GM13976 (cell line): ENCODE measurements at places on chromosomes 13 and 19.

DNA sequence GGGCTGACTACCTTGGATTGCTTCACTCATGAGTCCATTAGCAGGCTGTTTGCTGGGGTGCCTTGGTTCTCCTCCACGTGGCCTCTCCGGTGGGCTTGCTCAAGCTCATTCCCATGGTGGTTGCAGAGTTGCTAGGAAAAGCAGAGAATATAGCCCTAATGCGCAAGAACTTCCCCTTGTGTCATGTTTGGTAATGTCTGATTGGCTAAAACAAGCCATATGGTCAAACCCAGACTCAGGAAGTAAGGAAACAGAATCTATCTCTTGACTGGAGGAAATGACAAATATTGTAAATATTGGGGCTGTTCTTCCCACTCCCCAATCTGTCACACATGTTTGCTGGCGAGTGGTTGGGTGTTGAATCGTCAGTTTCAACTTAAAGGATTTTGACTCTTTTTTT, 12.1 kb downstream of the NFILZ start:
- DNase-seq: no peak

GRCh38 chr13:73169971-73170370, 111.2 kb downstream of the KLF5 start:
- no peak for DNase-seq

GRCh38 chr13:19089315-19089714, 92.3 kb downstream of the TUBA3C start:
- no peak for DNase-seq

- no peak for DNase-seq
These were observed 33.3 kb upstream of the RANBP3 start for GRCh38 chr19:6011206-6011605.

GRCh38 chr13:37956536-37956935, 87.0 kb upstream of the TRPC4 start:
- DNase-seq: no peak

- DNase-seq: no peak
These were observed 324.4 kb downstream of the NDFIP2 start for GRCh38 chr13:79805317-79805716.

DNA sequence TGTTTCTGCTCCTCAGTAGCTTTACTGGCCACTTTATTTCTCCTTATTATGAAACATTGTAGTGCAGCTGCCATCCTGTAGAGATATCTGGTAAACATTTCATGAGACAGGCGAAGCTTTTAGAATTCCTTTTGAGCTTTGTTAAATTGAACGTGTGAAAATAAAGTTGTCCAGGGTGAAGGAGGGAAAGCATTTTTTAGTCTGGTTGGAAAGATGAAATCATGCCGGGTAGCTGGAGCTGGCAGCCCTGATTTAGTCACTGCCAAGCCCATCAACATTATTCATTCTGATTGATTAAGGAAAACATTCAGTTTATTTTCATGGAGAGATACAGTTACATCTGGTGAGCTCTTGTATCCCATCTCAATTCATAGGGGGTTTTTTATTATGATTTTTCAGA, 326.2 kb upstream of the GPC6 start:
- DNase-seq: no peak

- DNase-seq: no peak
These were observed 83.4 kb upstream of the GPR183 start for GRCh38 chr13:99390601-99391000.

DNA sequence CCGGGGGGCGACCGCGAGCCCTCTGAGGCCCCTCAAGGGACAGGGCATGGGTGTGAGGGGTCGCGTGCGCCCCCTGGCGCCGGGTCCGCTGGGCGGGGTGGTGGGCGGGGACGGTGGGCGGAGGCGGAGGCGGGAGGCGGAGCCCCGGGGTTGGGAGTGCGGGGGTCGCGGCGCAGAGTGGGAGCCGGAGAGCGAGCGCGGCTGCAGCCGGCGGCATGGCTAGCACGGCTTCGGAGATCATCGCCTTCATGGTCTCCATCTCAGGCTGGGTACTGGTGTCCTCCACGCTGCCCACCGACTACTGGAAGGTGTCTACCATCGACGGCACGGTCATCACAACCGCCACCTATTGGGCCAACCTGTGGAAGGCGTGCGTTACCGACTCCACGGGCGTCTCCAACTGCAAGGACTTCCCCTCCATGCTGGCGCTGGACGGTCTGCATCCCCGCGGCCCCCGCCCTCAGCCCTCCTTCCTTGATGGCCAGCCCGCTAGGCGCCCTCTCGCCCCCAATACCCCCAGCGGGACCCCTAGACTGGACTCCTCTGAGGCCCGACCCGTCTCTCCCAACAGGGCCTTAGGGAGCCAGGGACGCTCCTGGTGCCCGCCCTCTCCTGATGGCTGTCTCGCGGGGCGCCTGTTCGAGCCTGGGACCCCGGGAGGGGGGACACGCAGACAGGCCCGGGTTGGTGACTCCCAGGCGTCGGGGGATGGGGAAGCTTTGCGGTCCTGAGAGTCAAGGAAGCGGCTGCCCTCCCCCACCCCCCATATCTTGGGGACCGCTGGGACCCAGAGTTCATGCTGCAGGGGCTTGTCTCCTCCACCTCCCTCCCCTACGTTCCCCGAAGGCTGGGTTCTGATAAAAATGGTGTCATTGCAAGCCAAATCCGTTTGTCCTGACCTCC, at the start of gene CLDN10:
Gene CLDN10, plus strand, starts transcription at position 182 of the 903 bp plus-strand sequence. Its CDS starts 34 bp downstream, at position 216.
- peak; percentile 38 for DNase-seq

DNA sequence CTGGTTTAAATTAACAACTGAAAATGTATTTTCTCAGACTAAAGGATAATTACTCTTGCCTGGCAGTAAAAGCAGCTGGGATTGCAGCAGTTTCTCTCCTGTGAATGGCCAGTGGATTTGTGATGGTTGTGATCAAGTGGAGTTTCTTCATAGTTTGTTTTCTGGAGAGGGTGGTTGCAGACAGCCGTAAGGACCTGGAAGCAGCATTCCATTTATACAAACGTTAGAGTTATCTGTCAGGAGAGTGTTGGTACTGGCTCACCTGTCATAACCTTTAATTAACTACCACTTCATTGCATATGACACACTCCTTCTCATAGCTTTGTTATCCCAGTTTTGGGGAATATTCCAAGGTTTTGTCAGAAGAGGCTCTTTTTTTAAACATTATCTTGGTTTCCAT, 258.4 kb upstream of the SLC10A2 start:
- no peak for DNase-seq

DNA sequence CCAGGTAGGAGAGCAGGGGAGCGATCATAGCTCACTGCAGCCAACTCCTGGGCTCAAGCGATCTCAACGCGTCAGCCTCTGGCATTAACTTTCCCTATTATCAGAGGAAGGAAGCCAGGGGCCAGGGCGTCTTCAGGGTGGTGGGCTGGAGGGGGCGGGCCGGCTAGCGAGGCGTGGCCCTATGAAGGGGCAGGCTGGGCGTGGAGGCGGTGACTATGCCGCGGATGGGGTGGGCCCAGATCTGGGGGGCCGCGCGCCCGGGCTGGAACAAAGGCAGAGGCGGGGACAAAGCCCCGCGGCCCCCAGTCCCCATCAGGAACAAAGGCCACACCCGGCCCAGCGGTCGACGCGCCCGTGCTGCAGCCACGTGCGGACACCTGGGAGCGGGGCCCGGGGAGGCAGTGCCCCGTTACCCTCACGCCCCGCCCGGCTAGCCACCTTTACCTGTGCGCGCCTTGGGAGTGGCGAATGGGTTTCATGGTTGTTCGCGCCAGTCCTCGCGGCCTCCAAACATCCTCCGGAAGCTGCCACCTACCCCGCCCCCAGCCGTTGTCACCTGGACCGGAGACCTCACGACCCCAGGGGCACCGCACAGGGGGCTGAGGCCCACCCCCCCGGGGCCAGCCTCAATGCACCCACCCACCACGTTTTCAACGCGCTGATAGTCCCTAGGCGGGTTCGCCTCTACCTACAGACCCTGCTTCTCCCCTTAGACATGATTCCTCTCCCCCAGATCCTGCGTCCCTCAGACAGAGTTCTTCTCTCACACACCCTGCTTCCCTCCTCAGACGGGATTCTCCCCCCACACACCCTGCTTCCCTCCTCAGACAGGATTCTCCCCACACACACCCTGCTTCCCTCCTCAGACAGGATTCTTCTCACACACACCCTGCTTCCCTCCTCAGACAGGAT, 5.4 kb upstream of the TRIM28 start:
- peak; percentile 57 for DNase-seq

- no peak for DNase-seq
These were observed 24.8 kb upstream of the CEACAM21 start for GRCh38 chr19:41551212-41551610.

DNA sequence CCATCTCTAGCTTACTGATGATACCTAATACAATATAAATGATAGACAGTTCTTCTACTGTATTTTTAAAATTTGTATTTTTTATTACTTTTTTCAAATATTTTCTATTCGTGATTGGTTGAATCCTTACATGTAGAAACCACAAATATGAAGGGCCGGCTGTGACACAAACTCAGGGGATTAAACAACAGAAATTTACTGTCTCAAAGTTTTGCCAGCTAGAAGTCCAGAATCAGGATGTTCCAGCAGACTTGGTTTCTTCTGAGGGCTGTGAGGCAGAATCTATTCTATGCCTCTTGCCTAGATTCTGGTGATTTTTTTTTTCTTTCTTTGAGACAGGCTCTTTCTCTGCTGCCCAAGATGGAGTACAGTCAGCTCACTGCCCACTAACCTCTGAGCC, 13.8 kb downstream of the FPR1 start:
- no peak for DNase-seq

DNA sequence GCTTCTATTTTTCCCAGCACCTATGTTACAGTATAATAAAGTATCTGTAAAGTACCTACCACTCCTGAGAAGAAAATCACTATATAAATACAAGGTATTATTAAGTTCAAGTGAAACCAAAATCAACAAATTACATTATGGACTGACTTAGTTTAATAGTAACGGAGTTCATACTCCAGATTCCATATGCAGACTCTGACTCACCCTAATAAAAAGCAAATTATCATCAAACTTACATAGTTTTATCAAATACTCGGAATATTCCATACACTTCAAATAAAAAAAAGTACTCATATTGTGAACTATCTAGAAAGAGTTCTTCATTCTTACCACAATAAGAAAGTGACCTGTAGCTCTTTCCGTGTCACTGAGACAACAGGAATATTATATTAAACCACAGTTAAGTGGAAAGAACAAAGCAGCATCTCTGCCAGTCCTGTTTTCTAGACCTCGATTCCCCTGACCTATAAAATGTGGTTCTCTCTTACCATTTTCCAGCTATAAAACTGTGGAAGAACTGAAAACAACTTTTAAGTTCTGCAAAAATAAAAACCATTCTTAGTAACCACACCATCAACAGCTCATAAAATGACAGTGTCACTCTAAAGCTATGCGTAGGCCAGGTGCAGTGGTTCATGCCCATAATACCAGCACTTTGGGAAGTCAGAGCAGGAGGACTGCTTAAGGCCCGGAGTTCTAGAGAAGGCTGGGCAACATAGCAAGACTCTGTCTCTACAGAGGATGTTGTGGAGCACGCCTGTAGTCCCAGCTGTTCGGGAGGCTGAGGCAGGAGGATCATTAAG, 42.6 kb downstream of the USP12 start:
- no peak for DNase-seq

- DNase-seq: peak; percentile 84
These were observed 587 bp downstream of the TMEM238 start for GRCh38 chr19:55383279-55384130.

- no peak for DNase-seq
These were observed 16.3 kb downstream of the LATS2 start for GRCh38 chr13:21045100-21045499.

DNA sequence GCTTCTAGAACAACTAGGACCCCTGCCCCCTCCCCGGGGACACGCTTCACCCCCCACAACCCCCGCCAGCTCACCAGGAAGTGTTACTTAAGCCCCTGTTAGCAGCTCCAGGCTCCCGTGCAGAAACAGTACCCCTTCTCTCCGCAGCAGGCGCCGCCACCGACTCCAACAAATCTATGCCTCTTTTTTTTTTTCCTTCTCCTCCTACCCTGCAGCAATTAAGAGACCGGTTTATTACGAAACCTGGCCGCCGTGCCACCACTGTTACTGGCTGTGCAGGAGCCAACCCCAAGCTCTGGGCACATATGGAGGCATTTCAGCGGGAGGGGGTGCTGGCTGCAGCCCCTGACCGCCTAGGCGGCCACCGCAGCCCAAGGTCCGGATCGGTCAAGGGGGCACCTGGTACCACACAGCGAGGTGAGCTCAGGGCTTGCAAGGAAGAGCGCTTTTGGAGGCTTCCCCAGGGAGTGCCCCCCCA, 2.4 kb downstream of the GADD45B start:
- DNase-seq: peak; percentile 34

- DNase-seq: no peak
These were observed 25.4 kb downstream of the ZNF90 start for GRCh38 chr19:20103091-20103740.

- DNase-seq: no peak
These were observed 536.7 kb upstream of the HTR2A start for GRCh38 chr13:47433461-47434005.

DNA sequence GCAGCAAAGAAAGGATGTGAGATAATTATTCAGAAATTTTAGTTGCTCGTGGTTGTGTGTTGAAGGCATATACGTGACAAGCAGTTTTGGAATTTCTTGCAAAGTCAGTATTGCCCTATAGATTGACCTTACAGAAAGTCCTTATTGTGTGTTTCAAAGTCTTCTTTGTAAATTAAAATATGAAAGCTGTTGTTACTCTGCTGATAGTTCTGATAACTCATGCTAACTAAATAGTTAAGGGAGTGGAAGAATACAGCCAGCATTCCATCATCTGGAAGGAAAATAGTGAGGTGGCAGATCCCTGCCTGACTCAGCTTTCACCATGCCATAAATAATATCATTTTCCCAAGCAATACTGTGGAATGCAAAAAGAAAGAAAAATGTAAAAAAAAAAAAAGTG, 27.2 kb downstream of the WASF3 start:
- no peak for DNase-seq

GRCh38 chr19:56097306-56097705, 23.8 kb downstream of the ZNF787 start:
- DNase-seq: no peak

GRCh38 chr19:17289489-17289888, 7.8 kb downstream of the ANKLE1 start:
- DNase-seq: peak; percentile 86
